CD4-positive, alpha-beta T cell treated with Interleukin-2 at 100 ng/mL for 4 hours (primary cell): ENCODE measurements at places on chromosomes 2 and 18.

DNA sequence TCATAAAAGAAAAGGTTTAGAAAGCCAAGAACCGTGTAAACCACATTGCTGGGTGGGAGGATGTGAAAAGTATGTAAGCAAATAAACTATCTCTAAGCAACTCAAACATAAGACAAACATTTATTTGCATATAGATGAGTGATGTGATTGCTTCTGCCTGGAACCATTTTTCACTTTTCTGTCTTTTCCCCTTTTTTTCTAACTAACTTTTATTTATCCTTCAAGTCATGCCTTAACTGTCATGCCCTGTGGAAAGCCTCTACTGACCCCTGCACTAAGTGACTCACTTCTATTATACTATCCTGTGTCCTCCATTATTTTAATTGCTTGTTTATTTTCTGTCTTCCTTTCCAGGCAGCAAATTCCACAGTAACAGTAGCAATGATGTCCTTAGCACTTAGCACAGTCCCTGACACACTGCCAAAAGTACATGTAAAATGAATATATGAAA, 87.5 kb upstream of the CTAGE1 start:
- DNase-seq = no peak

DNA sequence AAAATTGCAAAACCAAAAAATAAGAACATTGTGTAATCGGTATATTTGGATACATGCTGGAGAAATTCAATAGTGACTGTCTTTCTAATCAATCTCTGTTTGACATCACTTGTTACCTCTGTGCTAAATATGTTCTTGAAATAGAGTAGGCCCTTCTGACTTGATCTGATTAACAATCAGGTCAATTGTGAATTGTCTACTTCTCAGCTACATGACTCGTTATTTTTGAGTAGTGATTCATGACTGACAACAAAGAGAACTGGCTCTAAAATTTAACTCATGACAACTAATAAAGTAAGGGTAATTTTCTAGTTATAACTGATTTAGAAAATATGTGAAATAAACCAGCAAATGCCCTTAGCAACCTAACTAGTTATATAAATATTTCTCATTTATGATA, 312.1 kb downstream of the TMX3 start:
- no peak for DNase-seq

GRCh38 chr2:8536686-8537561, 144.9 kb upstream of the ID2 start:
- no peak for DNase-seq

DNA sequence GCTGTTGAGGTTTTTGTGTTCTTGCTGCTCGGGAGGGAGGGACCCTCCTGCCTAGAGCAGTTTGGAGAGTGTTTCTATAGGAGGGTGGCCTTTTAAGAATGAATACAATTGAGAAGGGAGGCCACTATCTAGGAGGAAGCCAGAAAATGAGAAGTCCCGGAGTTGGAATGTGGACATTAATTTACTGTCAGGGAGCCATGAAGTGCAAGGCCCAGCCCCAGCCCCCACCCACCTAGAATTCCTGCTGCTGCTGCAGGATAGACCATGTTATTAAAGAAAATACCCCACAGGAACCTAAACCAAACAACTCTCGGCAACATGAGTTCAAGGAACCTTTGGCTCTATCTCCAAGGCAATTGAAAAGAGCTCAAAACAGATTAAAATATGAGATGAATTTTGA, 46.0 kb downstream of the ZBTB7C start:
- no peak for DNase-seq

- no peak for DNase-seq
These were observed 1.3 kb downstream of the ADI1 start for GRCh38 chr2:3517948-3518495.

DNA sequence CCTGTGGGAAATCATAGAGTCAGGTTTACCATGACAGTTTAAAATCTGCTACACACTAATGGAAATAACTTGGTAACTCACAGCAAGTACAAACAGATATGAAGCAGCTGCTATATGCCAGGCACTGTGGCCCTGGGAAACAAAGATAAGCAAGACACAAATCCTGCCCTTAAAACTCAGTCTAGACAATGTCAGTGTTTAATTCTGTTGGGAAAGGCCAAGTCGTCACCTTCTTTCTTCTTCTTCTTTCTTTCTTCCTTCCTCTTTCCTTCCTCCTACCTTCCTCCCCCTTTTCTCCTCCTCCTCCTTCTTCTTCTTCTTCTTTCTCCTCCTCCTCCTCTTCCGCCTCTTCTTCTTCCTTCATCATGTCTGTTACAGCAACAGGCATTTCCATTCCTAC, 26.8 kb downstream of the PLEK start:
- DNase-seq = no peak

- DNase-seq = no peak
These were observed 54.7 kb upstream of the ID2 start for GRCh38 chr2:8627019-8627691.

GRCh38 chr2:140600116-140600515, 1530.7 kb downstream of the LRP1B start:
- no peak for DNase-seq

DNA sequence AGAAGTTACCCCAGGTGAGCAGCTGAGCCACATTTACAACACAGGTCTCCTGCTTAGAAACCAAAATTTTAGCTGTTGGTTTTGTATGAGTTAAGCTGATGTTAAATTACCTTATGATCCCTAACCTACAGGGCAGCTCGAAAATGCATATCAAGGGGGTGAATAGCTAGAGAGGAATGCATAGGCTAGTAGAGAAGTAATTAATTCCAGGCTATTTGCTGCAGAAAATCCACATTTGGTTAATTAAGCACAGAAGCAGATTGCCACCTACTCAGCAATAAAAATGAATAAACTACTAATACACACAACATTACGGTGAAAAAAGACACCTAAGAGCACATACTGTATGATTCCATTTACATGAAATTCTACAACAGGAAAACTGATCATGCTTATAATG, 91.4 kb downstream of the OSBPL1A start:
- DNase-seq = no peak

DNA sequence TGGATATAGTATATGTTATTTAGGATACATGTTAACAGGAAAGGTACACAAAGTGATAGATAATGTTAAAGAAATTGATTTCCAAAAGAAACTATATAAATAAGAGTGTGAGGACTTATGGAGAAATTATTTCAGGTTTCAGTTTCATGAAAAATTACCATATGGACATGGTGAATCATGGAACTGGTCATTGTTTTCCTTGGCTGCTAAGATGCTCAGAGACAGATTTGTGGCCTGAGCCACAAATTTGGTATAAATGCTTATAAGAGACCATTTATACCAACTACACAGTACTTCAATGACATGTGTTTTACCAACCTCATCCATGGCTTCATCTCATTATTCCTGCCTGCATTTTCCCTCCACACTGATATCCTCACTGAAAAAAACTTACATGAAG, 188.1 kb downstream of the FMNL2 start:
- DNase-seq = no peak

DNA sequence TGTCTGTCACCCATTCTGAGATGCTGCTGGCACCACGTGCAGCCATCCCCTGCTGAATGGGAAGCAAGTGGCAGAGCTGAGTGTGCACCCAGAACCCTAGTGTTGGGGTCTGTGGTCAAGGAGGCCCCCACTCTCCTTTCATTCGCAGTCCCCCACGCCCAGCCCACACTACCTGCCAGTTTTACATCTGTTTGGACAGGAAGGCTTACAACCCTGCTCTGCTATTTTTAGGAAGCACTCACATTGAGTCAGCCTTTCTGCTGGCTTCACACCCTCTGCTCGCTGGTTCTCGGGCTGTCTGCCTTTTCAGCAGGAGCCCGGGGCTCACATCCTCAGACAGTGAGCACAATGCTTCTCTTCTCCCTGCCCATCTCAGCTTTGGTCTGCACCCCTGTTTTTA, 10.7 kb upstream of the ADCY3 start:
- DNase-seq = no peak

DNA sequence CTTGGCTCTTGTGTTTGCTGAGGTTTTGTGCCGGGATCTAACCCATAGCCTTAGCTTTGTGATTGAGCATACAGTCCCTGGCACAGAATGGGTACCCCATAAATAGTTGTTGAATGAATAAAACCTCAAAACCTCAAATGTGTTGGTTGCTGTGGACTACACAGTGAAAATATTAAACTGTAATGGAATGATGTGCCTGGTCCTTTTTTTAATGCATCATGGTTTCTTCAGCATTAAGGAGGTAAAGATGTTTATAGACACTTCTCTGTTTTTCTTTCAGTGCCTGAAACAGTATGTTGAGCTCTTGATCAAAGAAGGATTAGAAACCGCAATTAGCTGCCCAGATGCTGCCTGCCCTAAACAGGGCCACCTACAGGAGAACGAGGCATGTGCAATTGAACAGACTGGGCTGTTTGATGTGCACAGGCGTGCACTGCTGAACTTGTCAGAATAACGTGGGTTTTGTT, 97.0 kb downstream of the RNF144A start:
- peak; percentile 47 for DNase-seq

- no peak for DNase-seq
These were observed 733.6 kb upstream of the ZEB2 start for GRCh38 chr2:145253492-145253891.

DNA sequence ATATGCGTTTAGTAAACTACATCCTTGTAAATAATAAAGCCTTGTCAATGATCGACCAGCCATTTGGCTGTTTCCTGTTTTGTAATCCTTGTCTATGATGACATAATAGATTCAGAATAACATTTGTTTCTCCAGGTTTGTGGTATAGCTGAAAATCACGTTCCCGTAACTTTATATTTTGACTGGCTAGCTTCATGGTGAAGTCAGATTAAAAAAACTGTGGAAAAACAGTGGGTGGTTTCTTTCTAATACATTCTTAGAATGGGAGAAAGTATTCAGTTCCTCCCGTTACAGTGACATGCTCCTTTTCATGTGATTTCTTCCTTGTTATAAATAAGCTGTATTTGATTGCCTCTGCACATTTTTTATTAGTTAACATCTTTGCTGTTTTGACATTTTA, 366.9 kb downstream of the NYAP2 start:
- DNase-seq = no peak

DNA sequence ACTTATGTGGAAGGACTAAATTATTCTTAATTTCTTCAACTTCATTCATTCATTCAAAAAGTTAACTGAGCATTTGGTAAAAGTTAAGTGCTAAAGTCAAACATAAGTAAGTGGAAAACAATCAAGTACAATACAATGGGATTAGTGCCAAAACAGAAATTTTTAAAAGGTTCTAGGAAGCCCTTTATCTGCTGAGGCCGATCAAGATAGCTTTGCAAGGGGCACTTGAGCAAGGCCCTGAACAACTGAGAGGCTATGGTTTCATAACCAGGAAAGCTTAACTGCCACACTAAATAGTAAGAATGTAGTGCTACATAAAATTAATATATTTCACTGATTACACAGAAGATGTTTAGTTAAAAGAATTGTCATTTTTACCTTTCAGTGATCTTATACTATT, 76.5 kb downstream of the NOL10 start:
- DNase-seq = no peak

GRCh38 chr2:53826030-53826410, 33.7 kb downstream of the GPR75 start:
- no peak for DNase-seq

DNA sequence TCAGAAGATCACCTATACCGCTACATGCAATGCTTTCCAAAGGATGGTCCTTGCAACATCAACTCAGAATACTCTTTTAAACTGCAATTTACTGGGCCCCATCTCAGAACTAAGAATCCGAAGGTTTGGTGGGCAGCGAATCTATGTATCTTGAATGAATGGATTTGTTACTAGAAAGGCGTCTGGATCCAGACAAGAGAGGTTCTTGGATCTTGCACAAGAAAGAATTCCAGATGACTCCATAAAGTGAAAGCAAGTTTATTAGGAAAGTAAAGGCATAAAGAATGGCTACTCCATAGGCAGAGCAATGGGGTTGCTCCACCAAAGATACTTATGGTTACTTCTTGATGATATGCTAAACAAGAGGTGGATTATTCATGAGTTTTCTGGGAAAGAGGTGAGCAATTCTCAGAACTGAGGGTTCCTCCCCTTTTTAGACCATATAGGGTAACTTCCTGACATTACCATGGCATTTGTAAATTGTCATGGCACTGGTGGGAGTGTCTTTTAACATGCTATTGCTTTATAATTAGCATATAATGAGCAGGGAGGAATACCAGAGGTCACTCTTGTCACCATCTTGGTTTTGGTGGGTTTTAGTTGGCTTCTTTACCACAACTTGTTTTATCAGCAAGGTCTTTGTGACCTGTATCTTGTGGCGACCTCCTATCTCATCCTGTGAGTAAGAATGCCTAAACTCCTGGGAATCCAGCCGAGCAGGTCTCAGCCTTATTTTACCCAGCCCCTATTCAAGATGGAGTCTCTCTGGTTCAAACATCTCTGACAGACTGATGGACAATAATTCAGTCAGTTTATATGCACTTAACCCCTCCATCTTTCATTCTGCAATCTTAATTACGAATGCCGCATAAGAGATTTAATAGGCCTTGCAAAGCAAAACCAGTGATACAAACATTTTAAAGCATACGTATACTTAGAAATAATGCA, 7.5 kb upstream of the RMDN2 start:
- no peak for DNase-seq

DNA sequence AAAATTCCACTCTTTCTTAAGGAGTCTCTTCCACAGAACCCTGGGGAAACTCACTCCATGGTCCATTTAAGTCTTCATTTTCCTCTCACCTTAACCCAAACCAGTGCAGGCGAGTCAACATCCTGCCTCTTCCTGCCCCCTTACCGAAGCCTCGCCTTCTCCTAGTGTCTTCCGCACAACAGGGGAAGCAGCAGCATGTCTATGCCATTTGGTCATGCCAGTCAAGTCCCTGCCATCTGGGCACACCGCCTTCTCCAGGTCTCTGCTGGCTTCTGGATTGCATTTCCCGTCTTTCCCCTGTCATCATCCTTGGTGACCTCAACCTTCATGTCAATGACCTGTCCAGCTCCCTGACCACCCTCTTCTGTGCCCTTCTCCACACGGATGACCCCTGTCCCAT, 77.3 kb upstream of the FZD7 start:
- DNase-seq = no peak

DNA sequence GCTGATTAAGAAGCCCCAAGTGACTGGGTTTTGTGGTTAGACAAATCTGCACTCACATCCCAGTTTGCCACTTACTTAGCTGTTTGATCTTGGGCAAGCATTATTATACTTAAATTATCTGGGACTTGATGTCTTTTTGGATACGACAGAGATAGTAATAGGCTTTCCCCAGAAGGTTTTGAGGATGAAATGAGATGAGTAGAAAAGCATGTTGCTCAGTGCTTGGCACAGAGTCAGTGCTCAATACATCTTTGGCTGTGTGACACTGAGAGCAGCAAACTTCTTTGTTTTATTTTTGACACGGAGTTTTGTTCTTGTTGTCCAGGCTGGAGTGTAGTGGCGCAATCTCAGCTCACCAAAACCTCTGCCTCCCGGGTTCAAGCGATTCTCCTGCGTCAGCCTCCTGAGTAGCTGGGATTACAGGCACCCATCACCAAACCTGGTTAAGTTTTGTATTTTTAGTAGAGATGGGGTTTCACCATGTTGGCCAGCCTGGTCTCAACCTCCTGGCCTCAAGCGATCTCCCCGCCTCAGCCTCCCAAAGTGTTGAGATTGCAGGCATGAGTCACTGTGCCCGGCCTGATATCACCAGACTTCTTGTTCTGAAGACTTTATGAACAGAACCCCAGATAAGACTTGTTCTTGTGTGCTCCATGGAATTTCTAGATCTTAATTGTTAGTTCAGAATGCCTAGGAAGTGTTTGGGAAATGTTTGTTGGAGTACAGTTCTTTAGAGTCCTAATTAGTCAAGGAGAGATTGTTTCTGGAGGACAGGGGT, 521.2 kb downstream of the SLC4A3 start:
- DNase-seq = no peak

- no peak for DNase-seq
These were observed 141.1 kb upstream of the ALPP start for GRCh38 chr2:232237464-232237863.

GRCh38 chr2:238422285-238422684, 4.4 kb upstream of the ASB1 start:
- DNase-seq = no peak
